Activated CD8-positive, alpha-beta memory T cell treated with anti-CD3 and anti-CD28 coated beads, Interleukin-2, amount 50 U/mL, for 4 hours (primary cell): ENCODE measurements at places on chromosomes 12 and 14.

DNA sequence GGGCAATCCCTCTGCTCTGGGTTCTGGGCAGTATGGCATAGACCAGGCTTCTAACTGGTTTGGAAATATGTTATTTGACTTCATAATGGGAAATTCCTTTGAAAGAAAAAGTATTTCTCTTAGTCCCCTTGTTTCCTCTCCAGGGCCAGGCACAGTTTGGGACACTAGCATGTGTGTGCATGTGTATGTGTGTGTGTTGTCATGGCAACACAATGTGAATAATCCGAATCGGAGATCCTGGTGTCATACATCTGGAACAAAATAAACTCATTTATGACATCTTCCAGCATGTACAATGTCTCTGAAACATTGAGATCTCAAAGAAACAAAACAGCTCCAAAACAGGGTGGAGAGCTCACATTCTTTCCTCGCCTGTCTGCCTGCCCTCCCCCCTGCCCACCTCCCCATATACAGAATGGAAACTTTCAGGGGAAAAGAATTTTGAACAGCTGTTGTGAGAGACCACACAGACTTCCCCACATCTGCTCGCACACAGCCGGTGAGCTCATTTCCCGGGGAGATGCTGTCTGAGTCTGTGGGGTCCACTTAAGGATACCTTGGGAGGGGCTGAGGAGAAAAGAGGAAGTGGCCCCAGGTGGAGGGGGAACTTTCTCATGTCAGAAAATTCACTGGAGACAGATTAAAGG, 55.5 kb upstream of the PARP11 start:
- no peak for DNase-seq

- no peak for DNase-seq
Observed at GRCh38 chr12:16094437-16094836, 183.0 kb downstream of the SLC15A5 start.

- DNase-seq, result no peak
Observed at GRCh38 chr14:68526512-68527091, 266.3 kb downstream of the ZFP36L1 start.

DNA sequence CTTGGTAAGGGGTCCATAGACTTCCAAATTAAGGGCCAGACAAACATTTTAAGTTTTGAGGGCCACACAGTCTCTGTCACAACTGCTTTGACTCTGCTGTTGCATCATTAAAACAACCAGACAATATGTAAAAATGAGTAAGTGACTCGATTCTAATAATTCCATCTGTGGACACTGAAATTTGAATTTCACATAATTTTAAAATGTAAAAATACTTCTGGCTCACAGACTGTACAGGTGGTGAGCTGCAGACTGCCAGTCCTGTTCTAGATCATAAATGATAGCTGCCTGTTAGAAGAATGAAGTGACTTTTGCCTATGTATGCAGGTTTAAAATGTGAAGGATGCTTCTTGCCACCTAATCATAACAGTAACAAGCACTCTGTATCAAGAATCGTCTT, 15.7 kb downstream of the NUDT4 start:
- no peak for DNase-seq

DNA sequence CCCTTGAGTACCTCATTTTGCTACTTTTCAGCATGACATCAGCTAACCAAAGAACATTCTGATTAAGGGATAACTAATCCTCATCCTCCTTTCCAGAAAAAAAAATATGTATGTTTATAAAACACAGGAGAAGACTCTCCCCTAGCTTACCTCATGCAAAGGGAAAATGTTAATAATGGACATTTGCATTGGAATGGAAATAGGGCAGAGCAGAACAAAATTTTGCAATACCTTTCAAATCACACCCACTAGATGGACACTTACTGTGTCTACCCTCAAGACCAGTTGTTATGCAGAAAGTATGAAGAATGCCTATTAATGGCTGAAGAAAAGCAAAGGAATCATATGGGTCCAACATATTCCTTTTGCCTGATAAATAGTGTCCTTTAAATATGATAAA, 8.9 kb upstream of the SLCO1A2 start:
- DNase-seq, result no peak

- DNase-seq, result no peak
Observed at GRCh38 chr12:18703321-18703720, 34.5 kb downstream of the PLCZ1 start.

DNA sequence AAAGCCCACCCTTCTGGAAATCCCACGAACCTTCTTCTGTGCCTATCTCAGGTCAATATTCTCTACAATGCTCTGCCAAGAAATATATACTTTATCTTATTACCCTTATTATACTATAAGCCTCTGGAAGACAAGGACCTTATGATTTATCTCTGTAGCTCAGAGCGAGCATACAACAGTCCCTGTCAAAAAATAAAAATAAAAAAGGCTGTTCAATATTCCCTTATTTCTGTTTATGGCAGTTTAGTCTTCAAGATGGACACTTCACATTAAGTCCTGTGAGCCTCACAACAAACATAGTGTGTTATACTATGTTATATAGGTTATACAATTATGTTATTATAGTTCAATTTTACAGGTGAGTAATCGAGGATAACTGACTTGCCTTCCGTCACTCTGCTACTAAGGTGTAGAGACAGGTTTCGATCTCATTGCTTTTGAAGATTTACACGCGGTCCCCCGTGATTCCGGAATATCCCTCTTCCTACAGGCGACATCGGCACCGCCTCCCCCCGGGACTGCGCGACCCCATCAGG, 562 bp downstream of the EAPP start:
- DNase-seq, result no peak

DNA sequence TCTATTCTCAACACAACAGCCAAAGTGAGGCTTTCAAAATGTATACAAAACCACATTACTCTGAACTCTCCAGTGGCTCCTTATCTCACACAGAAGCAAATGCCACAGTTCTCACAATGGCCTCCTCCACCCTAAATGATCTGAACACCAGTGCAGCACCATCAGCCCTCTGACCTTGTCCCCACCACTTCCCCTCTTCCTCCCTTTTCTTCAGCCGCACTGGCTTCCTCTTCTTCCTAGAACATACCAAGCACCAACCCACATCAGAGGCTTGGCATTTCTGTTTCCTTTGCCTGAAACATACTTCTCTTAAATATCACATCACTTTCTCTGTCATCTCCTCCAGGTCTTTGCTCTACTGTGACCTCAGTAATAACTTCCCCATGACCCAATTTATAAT, 66.3 kb downstream of the GPR135 start:
- no peak for DNase-seq

DNA sequence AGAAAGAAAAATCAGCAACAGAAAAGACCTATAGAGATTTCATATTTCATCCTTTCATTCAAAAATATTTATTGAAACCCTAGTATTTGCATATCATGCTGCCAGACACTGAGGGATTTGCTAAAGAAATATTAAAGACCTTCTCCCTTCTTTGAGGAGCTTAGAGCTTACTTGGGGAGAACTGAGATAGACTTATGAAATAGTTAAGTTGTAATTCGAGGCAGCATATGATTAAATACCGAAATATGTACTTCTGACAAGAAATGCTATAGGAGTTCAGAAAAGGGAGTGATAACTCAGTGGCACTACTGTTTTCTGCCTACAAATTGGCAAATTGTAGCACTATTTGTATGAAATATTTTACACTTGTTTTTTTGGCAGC, 59.1 kb downstream of the PLXNC1 start:
- no peak for DNase-seq

GRCh38 chr14:97532052-97532451, 734.9 kb downstream of the VRK1 start:
- DNase-seq, result no peak

DNA sequence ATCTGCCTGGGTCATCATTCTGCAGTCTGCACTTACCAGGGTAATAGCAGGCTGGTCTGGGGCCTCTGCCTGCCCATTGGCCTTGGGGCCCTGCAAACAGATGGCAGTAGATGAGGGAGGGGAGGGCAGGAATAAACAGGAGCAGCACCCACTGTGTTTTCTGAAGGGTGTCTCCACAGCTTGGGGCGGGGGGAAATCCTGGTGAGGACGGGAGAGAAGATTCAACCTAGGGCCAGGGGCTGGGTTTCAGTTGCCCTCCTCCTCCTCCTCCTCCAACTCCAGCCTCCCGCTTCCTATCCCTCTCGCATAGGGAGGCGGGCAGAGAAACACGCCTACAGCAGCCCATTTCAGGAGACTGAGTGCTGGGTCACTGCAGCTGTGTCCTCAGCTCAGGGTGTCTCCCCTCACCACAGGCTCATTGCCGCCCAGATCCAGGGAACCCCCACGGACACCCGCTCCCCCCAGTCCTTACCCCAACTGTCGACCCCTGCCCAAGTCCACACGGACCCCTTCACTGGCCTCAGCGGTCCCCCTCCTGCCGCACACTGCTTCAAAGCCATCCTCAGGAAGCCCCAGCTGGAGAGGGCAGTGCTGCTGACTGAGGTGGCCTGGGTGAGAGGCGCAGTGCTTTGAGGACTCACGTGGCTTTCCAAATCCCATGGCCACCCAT, 9.1 kb upstream of the KRT80 start:
- DNase-seq, result no peak

DNA sequence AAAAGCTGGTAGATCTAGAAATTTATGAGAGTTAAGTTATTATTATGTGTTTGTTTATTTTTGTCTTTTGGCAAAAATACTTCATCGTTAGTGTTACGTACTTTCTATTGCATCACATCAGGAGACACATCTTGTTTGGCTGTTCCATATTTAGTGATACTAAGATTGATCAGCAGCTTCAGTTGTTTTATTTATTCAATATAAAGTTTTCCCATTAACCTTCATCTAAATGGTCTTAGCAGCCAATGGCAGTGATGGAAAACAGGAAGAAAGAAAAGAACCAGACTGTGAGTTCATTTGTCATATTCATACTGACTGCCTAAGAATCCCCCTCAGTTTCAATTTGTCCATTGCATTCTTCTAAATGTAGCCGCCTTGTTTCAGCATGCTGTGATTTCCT, 122.3 kb downstream of the METTL25 start:
- no peak for DNase-seq

DNA sequence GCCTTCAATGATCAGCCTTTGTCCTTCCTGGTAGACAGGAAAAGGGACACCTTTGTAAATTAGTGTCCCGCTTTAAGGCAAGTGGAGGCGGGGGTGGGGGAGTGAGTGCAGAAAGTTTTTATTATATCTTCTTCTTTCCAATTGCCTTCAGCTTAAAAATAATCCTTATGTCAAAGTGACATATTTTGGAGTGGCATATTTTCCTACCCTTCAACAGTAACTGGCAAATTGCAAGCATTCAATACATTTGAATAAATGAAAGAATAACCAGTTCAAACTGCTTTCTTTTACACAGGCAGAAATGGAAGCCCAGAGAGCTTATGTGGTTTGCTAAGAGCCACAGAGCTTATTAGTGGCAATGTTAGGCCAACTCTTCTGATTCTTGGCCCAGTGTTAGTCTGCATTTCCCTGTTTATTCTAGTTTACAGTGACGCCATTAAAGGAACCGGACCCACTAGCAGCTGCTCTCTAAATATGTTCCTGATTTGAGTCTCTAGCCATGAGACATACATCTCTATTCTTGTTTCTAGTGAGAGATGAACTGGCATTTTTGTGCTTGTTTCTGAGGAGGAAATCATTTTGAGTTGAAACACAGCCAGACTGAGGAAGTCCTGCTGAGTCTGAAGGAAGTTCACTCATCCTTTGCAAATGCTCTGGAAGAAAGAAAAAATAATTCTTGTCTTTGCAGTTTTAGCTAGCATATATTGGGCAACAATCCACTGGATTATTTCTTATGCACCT, 468.7 kb downstream of the NOVA1 start:
- no peak for DNase-seq

DNA sequence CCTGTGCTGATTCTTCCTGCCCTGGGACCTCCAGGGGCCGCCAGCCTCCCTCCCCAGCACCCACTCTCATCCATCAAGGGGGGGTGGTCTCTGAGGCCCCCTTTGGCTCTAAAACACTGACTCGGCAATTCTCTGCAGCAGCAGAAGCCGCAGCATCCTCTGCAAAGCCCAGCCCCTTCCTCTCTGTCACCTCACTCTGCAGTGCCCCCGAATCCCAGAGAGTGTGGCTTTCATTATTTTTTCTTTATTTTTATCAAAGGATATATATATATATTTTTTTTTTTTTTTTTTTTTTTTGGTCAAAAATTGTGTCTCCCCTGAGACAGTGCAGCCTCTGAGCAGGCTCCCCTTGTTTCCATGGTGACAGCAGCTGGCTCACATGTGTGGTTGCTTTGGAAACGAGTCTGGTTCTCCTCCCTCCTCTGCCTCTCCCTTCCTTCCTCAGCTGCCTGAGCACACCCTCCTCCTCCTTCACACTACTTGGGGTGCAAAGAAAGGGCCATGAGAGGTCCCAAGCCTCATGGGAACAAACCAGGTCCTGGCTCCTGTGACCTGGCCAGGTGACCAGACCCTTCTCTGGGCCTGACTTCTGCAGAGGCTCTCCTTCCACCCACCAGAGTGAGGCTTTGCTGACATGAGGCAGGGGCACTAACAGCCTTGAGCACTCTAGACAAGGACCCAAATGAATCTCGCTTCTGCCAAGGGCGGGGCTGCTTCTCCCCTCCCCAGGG, 100.5 kb downstream of the LRRC74A start:
- DNase-seq, result peak; percentile 50

DNA sequence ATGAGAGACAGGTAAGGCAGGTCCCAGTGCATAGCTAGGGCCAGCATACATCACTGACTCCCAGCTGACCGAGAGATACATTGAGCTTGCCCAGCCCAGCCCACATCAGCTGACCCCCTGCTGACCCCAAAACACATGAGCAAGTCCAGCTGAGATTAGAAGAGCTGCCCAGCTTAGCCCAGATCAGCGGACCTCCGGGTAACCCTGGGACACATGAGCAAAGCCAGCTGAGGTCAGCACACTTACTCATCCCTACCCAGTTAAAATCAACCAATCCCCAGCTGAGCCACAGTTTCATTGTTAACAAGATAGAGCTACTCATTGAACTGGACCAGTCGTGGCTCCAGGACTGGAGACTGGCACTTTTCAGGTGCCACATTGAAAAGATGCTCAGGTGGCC, 21.8 kb upstream of the FBXO34 start:
- no peak for DNase-seq

DNA sequence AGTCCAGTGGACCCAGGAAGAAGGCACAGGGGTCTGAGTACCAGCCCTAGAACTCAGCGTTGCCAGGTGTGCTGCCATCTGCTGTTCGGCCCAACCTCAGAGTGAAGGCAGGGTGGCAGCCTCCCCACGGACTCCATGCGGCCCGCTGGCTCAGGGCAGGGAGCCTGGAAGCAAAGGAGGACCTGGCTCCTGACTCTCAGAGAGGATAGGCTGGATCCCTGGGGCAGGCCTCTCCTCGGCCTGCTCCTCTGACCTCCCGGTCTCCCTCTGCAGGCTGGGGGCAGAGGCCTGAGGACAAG, 10.1 kb downstream of the MCRS1 start:
- no peak for DNase-seq
